ENCODE measurements at places on chromosomes 7 and 10.
A peak's percentile ranks its signal among the peaks of the same experiment; 100 is the strongest.

GRCh38 chr7:50470250-50471163 is 20.4 kb upstream of the FIGNL1 start:
- peak; percentile 8 for DNase-seq

GRCh38 chr7:158495786-158496185 is 91.8 kb downstream of the PTPRN2 start:
- DNase-seq: no peak

GRCh38 chr10:131825150-131825848 is 75.5 kb upstream of the PPP2R2D start:
- DNase-seq: no peak

DNA sequence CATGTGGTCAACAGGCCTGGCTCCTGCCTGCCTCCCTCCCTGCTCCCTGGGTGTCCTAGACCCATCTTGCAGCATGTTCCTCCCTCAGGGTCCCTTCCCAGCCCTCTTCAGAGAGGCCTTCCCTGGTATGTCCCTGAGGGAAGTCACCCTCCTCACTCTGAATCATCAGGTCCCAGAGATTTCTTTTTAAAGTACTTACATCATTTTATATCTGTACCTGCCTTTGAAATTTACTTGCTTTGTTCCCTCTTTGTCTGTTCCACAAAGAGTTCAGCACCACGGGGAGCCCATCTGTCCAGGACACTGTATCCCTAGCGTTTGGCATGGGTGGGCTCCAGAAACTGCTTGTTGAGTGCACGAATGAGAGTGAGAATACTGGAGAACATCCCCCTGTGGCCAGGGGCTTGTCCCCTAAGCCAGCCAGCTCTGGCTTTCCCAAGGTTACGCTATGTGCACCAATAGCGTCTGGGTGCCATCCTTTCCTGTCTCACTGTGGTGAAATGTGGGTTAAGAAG is 50.6 kb upstream of the IGFBP3 start:
- DNase-seq: no peak

DNA sequence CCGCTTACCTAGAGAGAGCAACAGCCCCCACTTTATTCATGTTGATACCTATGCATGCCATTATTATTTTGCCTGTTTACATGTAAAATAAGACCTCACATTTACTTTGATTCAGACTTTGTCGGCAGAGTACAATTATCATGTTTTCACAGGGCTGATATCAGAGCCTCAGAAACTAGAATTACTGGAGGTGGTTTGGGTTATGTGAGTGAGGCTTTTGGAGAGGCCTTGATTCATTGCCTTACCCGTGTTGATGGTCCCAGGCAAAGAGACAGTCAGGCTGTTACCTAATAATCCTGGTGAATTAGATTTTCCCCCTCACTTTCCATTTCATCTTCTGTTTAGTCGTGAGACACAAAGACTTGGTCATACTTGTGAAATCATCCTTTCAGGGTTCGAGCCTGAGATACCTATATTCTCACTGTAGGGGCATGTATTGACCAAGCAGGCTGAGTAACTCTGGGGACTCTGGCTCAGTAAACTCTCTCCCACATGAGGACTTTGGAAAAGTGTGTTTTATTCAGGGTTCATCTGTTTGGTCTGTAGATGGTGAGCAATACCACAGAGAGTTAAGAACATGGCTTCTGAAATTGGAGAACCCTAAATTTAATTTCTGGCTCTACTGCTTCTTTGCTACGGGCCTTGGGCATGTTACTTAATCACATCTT is 150.9 kb downstream of the CELF2 start:
- DNase-seq: no peak

GRCh38 chr10:11236234-11236633 is 218.6 kb downstream of the CELF2 start:
- no peak for DNase-seq

DNA sequence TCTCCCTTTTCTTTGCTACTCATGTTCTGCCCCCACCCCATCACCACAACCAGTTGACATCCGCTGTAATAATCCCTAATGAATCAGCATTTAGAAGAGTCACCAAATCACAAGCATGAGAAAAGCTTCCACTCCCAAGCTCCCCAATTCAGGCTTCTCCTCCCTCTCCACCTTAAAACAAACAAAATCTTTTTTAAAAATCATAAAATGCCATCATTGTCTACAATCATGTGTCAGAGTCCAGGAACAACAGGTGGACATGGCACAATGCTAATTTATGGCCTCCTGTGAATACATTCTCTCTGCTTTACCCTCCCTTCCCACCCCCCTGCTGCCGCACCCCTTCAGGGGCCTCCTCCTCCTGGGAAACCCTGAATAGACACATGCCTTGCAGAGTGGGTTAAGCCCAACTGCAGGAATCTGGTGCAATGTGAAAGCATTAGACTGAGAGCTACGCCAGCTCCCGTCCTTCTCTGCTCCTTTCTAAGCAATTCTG is 3.7 kb downstream of the LRRC4 start:
- DNase-seq: no peak

- DNase-seq: no peak
These were observed 598 bp downstream of the VIPR2 start for GRCh38 chr7:159143780-159144757.

- DNase-seq: no peak
These were observed 24.5 kb downstream of the VSTM4 start for GRCh38 chr10:49090696-49091380.

DNA sequence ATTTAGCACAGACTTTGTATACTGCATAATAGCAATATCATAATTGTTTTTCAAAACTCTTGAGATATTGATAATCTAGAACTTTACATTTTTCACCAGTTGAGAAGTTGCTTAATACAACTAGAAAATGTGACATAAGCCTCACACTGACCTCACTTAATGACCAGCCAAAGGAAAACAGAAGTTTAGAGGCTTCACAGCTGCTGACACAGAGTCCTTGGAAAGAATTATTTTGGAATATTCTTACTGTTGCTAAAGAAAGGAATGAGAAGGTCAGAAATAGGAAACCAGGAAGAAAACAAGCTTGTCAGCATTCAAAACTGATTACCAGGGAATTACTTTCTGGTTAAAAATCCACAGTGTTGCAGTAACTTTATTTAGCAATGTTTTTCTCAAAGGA is 35.5 kb upstream of the WASL start:
- no peak for DNase-seq

DNA sequence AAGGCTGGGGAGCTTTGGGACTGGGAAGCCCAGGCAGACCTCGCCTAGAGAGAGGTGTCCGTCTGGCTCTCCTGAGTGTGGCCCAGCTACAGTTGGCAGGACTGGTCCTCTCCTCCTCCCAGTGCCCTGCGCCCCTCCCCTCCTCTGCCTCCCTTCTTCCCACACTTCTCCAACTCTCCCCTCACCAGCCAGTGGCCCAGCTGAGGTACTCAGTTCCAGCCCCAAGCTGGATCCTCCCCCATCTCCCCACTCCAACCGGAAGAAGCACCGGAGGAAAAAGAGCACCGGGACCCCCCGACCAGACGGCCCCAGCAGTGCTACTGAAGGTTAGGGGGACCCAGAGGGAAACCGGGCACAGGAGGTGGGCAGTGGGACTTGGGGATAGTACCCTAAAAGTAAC is 27.7 kb downstream of the GBX1 start:
- DNase-seq: no peak

DNA sequence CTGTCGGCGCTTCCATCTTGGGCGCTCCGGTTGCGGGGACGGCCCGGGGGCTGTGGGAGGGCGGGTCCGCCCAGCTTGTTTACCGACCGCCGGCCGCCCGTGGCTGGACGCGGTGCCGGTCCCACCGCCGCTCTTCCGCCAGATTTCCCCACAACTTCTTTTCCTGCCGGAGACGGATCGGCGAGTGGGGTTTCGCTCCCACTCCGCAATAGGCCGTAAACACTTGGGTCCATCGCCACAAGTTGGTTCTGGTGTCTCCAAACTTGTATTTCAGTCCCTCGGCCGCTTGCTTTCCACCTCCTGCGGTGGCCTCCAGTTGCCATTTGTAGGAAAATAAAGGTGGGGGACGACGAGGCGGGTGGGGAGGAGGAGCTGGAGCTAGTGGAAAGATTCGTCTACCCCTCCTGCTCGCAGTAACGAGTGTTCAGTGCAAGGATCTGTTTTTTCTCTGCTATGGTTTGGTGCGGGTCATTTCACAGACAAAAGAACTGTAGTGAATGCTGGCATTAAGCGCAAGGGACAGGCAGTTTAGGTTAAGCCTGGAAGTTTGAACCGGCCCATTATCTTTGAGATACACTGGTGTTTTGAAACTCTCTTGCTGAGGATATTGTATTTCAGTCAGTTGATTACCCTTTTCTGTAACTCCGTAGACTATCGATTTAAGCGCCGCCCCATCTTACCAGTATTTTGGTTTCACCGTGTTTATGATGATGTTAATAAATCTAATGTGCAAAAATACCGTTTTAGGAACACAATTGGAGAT is 24.3 kb upstream of the ZRANB1 start:
- DNase-seq: peak; percentile 5

DNA sequence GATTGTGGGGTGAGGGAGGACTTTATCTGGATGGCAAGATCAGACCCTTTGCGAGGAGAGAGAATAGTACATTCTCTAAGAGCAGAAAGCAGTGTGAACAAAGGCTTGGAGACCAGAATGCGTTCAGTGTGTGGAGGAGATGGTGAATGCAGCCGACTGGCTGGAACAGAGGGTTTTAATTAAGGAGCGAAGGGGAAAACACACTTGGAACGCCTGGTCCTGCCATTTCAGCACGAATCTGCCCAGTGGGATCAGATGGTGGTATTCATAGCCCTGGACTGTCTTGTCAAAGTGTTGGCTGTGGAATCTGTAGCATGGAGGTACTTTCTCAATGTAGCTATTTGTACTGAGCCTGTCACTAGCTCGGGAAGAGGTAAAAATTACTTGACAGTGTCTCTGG is 260.9 kb downstream of the SLC25A13 start:
- no peak for DNase-seq

DNA sequence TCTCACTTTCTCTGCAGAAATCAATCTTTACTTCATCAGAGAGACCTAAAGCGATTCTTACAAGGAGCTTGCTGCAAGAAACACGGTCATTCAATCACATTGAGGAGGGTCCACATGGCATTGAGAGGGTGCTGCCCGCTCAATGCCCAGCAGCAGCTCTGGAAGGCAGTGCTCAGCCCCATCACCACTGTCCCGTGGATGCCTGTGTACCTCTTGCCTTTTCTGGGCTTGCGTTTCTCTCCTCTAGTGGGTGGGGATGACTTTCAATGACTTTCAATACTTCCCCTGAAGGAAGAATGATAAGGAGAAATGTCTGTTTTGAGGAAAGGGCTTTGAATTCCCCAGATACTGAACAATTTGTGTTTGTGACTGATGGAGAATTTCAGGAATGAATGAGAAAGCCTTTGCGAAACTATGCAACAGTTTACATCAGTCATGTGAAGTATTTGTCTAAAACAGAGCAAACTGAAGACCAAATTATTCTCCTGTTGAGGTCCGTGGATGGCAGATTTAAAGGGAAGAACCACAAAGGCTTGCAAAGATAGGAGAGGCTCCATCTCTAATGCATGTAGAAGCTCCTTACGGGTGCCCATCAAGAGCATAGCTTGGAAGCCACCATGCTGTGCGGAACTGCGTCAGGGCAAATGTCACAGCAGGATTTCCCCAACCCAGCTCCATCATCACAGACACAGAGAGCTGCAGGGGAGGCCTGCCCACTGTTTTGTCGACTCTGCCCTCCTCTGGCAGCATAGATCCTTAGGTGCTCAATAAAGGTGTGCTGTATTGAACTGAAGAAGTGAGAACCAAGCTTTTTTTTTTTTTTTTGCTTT is 6.6 kb upstream of the ZNF22 start:
- no peak for DNase-seq

DNA sequence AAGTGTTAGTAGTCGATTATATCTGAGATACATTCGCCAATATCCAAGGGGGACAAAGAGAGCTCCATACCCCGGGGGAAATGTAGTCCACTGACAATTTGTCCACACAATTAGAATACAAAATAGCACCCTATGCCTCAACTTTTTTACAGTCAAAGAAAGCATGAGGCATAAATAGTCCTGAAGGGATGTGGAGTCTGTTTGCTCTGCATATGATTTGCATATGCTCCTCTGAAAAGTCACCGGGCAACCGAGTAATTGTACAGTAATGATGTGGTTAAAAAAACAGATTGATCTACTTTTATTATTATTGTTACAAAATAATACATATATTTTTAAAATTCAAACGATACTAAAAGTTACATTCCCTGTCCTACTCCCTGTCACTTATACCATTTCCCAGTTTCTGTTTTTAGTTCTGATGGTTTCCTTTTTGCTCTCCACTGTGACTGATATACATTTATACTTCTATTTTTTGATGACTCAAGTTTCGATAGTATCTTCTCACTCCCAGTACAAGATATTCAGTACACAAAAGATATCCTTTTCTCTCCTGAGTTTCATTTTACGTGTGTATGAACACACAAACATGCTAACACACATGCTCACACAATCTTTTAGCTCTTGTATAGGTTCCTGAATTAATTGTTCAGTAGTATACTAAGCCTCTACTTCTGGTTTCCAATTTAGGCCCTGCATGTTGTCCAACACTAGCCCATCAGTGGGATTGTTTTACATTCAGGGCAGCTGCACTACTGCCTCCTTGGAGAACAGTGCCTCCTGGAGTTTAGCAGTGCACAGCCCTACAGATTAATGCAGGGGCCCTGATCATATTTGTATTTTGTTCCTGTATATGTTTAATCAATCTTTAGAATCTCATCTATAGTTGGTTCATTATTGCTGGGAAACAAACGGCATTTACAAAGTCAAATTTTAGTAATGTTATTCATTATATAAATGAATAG is 130.9 kb downstream of the TES start:
- no peak for DNase-seq

DNA sequence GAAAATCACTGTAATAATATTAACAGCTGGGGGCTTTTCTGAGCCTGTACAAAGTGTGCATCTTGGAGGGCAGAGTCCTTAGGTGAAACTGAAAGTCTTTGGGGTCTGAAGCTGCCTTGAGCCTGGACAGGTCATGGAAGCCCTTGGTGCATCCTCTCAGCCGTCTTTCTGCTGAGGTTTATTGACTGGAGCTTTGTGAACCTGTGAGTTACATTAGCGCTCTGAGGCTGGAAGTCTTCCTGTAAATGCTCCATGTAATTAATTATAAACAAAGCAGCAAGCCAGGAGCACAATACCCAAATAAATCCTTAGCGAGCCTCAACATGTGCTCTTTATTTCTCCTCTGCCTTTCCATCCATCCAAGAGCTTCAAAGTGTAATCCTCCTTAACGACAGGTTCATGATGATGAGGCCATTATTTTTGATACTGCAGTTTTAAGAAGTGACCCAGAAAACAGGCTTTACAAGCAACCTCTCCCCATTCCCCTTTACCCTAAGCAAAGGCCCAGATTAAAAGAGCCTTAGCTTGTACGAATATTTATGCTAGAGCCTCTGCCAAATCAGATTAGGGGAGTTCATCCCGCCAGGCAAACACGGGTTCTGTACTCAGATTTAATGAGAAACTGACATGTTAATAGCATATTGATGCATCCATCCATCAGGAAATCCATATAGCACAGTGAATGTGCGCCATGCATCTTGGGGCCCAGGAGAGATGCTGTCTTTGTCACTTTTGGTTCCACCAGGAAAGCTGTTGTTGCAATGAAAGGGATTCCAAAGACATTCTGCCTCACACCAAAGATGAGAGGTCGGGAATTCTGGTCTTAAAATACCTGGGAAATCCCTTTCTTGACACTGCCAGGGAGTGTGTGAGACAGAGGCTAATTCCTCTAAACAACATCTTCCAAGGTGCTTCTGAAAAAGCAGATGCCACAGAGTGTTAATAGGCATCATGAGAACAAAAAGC is 118.1 kb downstream of the ANLN start:
- DNase-seq: no peak

- no peak for DNase-seq
These were observed 24.5 kb upstream of the MRC1 start for GRCh38 chr10:17784688-17785087.

- DNase-seq: no peak
These were observed 354.4 kb upstream of the MKI67 start for GRCh38 chr10:128480601-128481000.

GRCh38 chr7:73824986-73825385 is 5.8 kb upstream of the CLDN4 start:
- no peak for DNase-seq

All from NCI-H2171 (cell line).